ENCODE measurements at places on chromosomes 7 and 10. TPM values are rescaled to one million over a fixed set of nuclear protein-coding genes. Genes with fewer than 3 reads are reported as not detected.

Gene WNT16
- not detected for total RNA-seq

Gene TAS2R3
- total RNA-seq, result 2.2 TPM

Gene CNNM1
- total RNA-seq, result 0.64 TPM

Gene SLC16A12
- 2.6 TPM for total RNA-seq

Gene KCP
- total RNA-seq, result 0.33 TPM

Gene ZNRF2
- 18.9 TPM for total RNA-seq

Gene PITRM1
- 75.8 TPM for total RNA-seq

Gene DNAJC12
- 49.8 TPM for total RNA-seq

Gene LIPN
- not detected for total RNA-seq

Gene TEX36
- not detected for total RNA-seq

All from breast epithelium (tissue), 4 donors.